DMS 273 treated with DMSO at 0.1 percent for 48 hours (cell line): ENCODE measurements at places on chromosomes 12 and 14.

GRCh38 chr12:64218597-64218996 is 3.5 kb downstream of the KICS2 start:
- no peak for DNase-seq

- no peak for DNase-seq
These were observed 10.4 kb downstream of the KCNJ8 start for GRCh38 chr12:21764065-21764464.

GRCh38 chr12:69278814-69279782 is 39.7 kb downstream of the CPSF6 start:
- no peak for DNase-seq

DNA sequence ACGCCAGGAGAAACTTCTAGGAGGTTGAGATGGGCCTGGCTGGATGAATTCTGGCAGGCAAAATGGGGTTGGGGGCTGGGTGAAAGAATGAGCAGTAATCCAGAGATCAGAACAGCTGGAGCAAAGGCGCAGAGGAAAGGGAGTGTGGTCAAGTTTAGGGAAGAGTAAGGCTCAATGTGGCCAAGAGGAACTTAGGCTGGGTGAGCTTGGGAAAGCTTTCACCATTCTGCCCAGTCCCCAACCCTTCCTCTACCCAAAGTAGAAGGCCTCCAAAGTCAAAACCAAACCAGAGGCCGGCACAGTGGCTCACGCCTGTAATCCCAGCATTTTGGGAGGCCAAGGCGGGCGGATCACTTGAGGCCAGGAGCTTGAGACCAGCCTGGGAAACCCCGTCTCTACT is 10.2 kb upstream of the RABGGTA start:
- DNase-seq: no peak

DNA sequence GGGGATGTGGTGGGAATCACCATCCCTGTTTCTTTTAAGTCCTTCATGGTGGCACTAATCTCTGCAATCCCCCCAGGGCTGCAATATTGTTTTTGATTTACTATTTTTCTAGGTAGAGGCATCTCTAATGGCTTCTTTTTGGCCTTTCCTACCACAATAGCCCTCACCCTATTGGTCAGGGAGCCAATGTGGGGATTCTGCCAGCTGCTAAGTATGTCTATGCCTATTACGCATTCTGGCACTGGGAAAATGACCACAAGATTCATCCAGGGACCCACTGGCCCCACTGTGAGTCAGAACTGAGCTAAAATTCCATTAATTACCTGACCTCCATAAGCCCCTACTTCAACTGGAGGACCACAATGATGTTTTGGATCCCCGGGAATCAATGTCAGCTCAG is 15.9 kb upstream of the GLIPR1L2 start:
- no peak for DNase-seq
